Motor neuron (in vitro differentiated cells): ENCODE measurements at places on chromosomes 4 and X.

DNA sequence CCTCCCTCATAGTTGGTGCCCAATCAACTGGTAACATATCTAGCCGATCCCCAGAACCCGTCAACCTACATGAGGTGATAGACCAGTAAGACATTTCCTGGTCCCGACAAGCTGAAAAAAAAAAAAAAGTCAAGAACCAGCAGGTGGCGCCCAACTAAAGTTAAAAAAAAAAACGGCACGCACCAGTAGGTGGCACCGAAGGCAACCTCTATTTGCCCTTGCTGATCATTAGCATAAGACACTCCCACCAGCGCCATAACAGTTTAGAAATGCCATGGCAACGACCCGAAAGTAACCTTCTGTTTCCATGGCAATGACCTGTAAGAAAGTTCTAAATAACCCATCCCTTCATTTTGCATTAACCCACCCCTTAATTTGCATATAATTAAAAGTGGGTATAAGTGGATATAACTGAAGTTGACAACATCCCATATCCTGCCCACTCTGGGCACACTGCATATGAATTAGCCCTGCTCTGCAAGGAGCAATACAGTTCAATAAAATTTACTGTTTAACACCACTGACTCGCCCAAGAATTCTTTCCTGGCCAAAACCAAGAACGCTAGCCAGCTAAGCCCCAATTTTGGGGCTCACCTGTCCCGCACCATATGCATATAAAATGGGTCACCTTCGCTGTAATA is 83.9 kb upstream of the SPANXB1 start:
- peak; percentile 42 for ATAC-seq

DNA sequence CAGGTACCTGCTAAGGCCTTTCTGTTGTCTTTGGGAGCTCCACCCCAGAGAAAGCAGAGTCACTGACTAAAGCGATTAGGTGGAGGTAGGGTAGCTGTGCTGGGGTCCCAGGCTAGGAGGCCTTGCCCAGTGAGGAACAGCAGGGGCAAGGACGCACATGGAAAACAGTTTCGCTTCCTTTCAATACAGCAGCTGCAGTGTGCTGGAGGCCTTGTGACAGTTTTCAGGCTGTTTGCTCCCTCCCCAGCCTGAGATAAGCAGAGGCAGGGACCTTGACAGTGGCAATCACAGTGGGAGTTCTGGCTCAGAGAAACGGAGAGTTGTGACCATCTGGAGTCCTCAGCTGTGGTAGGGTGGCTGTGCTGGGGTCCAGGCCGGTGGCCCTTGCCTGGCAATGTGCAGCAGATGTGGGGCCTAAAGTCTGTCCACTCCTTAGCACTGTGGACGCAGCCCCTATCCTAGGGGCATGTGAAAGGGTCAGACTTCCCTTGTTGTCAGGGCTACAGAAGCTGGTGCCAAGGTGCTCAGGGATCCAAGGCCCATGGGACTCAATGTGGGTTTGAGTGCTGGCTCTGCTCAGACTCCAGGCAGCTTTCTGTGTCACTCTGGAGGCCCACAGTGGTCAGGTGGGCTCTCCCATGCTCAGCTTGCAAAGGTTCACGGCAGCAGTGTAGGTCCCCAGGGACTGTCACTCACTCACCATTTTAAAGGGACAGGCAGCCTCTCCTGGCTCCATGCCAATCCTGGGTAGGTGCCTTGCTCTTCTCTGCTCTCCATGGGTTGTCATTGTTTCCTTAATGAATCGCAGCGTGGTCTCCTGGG is 534.9 kb upstream of the FMR1 start:
- no peak for ATAC-seq

DNA sequence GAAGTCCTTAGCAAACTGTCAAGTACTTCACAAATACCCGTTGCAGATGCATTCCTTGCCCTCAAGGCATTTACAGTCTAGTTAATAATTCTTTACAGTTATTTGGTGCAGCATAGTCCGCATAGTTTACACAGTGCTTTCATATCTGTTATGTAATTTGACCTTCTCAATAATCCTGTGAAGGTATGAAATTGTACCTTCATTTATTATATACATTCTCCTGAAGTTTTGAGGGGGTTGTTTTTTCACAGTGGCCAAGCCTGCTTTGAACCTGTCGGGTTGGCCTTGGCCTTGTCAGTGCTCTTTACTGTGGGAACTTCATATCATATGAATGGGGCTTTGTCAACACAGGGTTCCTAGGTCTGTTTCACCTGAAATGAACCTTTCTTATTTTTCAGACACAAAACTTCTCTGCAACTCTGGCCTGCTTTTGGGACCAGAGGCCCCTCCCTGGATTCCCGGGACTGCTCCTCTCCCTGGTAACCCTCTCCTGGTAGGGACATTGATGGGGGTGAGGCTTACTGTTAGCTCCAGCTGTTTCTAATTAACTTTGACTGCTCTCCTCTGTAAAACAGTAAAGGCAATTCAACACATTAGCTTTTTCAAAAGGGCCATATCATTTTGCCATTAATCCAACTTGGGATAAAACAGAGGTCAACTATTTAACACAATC is 9.1 kb downstream of the IGFBP7 start:
- peak; percentile 16 for ATAC-seq

GRCh38 chrX:6021316-6022091 is 207.2 kb downstream of the NLGN4X start:
- no peak for ATAC-seq

GRCh38 chrX:2523911-2524310 is 23.1 kb upstream of the DHRSX start:
- ATAC-seq, result no peak

DNA sequence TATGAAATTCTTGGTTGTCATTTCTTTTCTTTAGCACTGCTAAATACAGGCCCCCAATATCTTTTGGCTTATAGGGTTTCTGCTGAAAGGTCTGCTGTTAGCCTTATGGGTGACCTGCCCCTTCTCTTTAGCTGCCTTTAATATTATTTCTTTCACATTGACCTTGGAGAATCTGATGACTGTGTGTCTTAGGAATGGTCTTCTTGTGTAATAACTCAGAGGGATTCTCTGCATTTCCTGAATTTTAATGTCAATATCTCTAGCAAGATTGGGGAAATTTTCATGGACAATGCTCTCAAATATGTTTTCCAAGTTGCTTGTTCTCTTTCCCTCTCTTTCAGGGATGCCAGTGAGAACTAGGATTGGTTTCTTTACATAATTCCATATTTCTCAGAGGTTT is 292.4 kb downstream of the SLC7A11 start:
- ATAC-seq, result no peak

GRCh38 chr4:152278172-152278504 is 257.8 kb downstream of the FBXW7 start:
- no peak for ATAC-seq

DNA sequence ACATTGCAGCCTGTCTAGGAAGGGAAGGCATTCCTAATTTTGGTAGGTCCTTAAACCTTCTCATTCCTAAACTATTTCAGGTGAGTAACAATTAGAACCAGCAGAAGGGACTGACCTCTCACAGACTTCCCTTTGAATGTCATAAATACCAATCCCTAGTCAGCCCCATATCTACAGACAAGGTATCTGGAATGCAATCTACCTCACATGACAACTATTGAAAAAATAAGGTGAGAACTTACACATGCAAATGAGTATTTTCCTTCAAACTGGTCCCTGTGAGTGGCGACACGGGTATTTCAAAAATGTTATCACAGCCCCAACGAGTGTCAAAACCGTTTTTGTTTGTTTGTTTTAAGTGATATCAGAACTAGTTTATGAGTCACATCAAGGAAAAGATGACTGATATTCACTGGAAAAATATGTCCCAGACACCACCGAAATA is 102.4 kb upstream of the VCX2 start:
- no peak for ATAC-seq

- ATAC-seq, result peak; percentile 7
Observed at GRCh38 chr4:56434599-56435139, 746 bp downstream of the PPAT start.

- no peak for ATAC-seq
Observed at GRCh38 chrX:130498653-130499274, 97.0 kb downstream of the RBMX2 start.

DNA sequence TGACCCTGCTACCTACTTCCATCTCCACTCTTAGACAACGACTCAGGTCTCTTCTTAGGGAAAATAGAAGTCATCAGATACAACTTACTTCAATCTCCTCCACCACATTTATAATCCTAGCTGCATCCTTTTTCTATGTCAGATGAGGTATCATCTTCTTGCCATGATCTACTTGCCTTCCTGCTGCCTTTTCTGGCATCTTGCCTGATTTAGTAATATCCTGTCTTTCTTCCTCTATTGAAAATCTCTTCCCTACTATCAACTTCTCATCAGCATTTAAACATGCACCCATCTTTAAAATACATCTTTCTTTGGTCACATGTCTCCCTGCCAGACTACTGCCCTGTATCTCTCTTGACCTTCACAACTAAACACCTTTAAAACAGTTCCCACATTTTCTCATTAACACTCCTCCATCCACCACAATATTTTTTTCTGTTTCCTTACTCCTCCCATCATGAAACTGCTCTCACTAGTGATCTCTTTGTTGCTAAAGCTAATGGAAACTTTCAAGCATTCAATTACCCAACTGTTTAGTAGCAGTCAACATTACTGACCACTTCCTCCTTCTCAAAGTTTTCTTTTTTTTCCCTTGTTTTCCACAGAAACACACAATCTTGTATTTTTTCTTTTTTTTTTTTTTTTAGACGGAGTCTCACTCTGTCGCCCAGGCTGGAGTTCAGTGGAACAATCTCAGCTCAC is 100.8 kb upstream of the CXorf66 start:
- no peak for ATAC-seq

DNA sequence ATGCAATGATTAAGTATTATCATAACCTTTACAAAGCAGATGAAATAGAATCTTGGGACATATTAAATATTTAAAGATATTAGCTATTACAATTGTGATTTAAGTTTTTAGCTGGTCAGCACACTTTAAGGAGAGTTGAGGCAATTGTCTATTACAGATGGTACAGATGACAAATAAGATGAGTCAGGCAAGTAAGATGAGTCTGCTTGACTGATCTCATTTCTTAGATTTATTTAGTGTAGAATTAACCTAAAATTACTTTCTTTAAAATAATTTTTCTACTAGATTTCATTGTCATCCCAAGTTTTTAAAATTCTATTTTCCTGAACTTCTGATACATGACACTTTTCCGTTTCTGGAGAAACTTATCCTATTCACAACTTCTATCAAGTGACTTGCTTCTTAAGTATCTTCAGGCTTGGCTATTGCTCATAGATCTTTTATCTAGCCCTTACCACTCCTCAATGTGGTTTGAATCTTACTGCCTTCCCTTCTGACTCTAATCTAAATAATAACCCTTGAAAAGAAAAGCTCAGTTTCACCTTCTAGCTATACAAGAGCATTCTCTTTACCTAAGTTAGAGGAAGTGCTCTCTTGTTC is 32.9 kb downstream of the CXCL1 start:
- no peak for ATAC-seq

GRCh38 chr4:184293552-184293951 is 75.9 kb upstream of the ENPP6 start:
- no peak for ATAC-seq

- ATAC-seq, result no peak
Observed at GRCh38 chr4:81737865-81738559, 266.3 kb upstream of the RASGEF1B start.

DNA sequence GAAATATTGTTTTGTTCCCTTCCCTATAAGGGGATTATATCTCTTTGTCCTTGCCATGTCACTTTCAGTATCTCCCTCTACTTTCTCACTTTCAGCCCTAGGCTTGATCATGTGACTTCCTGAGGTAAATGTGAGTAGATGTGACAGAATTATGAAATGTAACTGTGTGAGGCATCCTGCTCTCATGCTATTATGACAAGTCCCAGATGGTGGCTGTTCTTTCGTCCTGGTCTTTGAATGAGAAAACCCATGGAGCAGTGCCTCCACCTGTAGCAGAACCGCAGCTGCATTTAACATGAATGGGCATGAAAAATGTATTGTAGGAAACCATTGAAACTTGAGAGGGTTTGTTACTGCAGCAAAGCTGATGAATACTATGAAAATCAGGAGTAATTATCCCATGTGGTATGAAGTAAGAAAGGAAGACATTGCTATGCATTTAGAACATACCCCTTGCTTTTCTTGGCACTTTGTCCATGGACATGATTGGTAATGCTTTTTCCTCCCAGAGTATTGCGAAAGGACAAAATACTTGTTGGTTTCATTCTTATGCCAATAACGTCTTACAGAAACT is 202.2 kb upstream of the GPRIN3 start:
- no peak for ATAC-seq

GRCh38 chr4:141473026-141473540 is 163.3 kb upstream of the IL15 start:
- ATAC-seq, result no peak

DNA sequence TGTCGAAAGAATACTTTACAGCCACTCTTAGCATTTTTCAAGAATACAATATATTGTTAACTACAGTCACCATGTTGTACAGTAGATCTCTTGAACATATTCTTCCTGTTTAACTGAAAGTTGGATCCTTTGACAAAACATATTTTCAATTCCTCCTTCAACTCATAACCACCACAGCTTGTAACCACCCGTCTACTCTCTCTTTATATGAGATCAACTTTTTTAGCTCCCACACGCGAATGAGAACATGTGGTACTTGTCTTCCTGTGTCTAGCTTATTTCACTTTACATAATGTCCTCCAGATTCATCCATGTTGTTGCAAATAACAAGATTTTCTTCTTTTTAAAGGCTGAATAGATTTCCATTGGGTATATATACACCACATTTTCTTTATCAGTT is 338.3 kb upstream of the IGFBP7 start:
- ATAC-seq, result no peak

GRCh38 chrX:104172788-104173187 is 6.5 kb downstream of the FAM199X start:
- ATAC-seq, result no peak

DNA sequence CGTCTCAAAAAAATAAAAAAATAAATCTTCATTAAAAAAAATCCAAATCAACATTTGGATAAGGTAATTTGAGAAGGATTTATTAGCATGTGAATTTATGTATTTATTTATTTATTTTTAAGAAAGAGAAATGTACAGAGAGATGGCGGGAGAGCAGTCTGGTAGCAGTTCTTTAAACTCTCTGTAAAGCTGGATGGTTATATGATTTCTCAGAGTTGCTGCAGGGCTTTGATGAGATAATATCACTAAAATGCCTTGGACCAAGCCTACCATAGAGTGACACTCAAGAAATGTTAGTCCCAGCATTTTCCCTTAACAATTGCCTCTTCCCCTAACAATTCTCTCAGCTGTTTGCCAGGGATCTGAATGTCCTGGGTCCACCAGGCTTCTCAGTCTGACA is 103.4 kb upstream of the LNX1 start:
- ATAC-seq, result no peak

GRCh38 chr4:124030147-124030546 is 633.6 kb downstream of the SPRY1 start:
- peak; percentile 100 for ATAC-seq

DNA sequence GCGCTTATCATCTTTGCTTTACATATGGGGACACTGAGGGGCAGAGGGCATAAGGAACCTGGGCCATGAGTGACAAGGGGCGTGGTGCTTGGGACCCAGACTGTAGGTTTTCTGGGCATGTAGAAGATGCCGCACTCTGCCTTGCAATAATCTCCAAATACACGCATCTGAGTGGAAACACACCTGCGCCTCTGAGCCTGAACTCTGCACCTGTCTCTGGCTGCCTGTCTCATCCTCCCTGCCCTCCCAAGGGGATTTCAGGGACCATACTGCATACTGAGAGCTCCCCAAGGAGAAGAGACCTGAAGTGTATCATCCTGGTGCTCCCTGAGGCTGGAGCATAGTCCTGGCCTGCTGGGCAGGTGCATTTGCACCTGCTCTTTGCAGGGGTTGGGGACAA is 34.7 kb upstream of the ASMTL start:
- ATAC-seq, result no peak

- ATAC-seq, result no peak
Observed at GRCh38 chr4:24559889-24560288, 24.5 kb downstream of the DHX15 start.
